Mucosa of gallbladder (tissue), 1 donor: ENCODE measurements at places on chromosomes 11 and 22. TPM values are rescaled to one million over a fixed set of nuclear protein-coding genes. Genes with fewer than 3 reads are reported as not detected.

PGA5 gene
- total RNA-seq, result not detected

DNA sequence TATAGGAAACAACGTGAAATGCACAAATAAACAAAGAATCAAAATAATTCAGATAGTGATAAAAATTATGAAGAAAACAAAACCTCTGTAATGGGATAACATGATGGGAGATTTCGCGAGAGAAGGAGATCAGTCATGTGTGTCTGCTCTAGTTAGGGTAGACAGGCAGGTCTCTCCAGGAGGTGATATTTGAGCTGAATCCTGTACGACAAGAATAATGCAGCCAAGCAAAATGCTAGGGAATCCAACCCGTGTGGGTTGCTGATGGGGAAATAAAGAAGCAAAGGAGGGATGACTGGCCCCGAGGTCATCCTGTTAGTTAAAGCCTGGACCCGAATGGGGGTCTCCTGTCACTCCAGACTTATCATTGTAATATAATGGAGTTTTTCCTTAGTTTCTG is 16.0 kb downstream of the MAML2 start:
- DNase-seq, result no peak

GRCh38 chr11:5234381-5234834 is at the start of gene HBD:
Gene HBD (minus strand): TSS chr11:5234483. CDS start chr11:5234433, 50 bp downstream.
- DNase-seq, result no peak

DNA sequence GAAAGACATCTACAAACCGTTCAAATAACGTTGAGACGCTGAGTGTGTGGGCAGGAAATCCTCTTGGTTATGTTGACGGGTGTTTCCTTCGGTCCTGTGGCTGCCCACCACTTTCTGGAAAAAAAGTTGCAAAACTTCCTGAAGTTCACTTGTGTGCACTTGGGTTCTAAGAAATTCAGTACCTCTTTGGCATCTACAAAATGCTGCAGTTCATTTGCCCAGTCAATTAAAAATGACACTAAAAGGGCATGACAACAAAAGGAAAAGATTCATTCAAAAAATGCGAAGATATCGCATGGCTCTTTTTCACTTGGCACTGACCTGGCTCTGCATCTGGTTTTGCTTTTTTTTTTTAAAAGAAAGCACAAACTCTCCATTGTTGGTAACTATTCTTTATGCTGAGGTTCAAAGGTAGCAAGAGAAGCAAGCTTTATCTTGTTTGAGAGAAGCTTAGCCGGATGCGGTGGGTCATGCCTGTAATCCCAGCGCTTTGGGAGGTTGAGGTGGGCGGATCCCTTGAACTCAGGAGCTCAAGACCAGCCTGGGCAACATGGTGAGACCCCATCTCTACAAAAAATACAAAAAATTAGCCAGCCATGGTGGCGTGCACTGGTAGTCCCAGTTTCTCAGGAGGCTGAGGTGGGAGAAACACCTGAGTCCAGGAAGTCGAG is 10.6 kb upstream of the XBP1 start:
- peak; percentile 15 for DNase-seq

DNA sequence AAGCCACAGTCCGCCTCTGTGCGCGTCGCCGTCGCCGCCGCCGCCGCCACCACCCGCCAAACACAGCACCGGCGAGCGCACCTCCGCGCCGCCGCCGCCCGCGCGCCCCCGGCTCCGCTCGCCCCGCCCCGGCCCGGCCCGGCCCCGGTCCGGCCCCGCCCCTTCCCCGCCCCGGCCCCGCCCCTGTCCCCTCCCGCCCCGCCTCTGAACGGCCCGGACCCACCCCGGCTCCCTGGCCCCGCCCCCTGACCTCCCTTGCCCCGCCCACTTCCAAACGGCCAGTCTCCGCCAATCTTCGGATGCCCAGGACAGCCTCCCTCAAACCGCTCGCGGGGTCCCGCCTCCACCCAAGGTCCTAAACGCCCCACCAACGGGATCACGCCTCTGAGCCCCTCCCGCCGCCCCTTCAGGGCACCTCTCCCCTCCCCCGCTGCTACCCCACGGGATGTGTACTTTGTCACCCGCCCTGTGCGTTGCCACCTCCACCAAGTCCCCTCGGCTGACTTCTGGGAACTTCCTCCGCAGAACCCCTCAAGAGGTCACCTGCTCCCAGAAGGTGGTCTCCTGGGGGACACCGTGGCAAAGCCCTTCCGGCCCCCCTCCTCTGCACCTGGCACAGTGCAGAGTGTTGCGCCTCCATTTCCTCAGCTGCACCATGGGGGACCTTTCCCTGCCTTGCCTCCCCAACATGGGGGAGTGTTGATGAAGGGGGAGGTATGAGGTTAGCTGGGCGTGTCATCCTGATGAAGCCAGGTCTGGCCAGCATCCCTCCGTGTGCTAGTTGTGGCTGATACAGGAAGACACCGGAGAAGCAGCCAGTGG is at the start of gene KIAA0930:
KIAA0930 (minus strand) TSS at position 85 of the 822 bp plus-strand sequence. CDS start 191 bp downstream, outside the sequence.
- DNase-seq, result peak; percentile 86
